Activated T-helper 1 cell treated with anti-CD3 and anti-CD28 coated beads, Interleukin-2, amount 50 U/mL, for 16 hours (primary cell): ENCODE measurements at places on chromosomes 7 and 10.
A peak's percentile ranks its signal among the peaks of the same experiment; 100 is the strongest.

- DNase-seq = no peak
Observed at GRCh38 chr10:103548581-103549348, 55.3 kb downstream of the NEURL1 start.

- no peak for DNase-seq
Observed at GRCh38 chr7:135333200-135333599, 99.6 kb downstream of the STRA8 start.

- no peak for DNase-seq
Observed at GRCh38 chr10:18545621-18546305, 105.6 kb downstream of the NSUN6 start.

GRCh38 chr10:25725917-25726716, 207.9 kb upstream of the MYO3A start:
- no peak for DNase-seq

GRCh38 chr10:6504296-6504695, 75.8 kb downstream of the PRKCQ start:
- DNase-seq = no peak

- DNase-seq = peak; percentile 55
Observed at GRCh38 chr7:37352974-37353948, 95.4 kb downstream of the ELMO1 start.

DNA sequence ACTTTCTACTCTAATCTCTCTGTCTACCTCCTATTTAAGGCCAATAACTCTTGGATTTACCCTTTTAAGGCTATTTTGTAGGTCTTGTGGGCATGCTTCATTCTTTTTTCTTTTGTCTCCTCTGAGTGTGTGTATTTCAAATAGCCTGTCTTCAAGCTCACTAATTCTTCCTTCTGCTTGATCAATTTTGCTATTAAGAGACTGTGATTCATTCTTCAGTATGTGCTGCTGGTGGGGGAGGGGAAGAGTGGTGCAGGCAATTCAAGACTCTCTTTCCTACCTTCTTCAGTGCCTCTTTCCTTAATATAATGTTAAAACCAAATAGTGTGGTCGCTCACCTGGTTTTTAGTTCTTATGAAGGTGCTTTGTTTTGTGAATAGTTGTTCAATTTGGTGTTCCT, 20.0 kb downstream of the ABCB1 start:
- DNase-seq = no peak
